ENCODE measurements at places on chromosomes 5 and 9. TPM values are rescaled to one million over a fixed set of nuclear protein-coding genes. Genes with fewer than 3 reads are reported as not detected.

PTPRD gene
- total RNA-seq: 9.2 TPM

GRCh38 chr5:72847439-72847838 lies 31.0 kb downstream of the TNPO1 start:
- DNase-seq: no peak

GRCh38 chr5:17174965-17175364 lies 42.5 kb upstream of the BASP1 start:
- no peak for DNase-seq

GRCh38 chr9:13082796-13083195 lies 196.7 kb downstream of the MPDZ start:
- DNase-seq: no peak

DNA sequence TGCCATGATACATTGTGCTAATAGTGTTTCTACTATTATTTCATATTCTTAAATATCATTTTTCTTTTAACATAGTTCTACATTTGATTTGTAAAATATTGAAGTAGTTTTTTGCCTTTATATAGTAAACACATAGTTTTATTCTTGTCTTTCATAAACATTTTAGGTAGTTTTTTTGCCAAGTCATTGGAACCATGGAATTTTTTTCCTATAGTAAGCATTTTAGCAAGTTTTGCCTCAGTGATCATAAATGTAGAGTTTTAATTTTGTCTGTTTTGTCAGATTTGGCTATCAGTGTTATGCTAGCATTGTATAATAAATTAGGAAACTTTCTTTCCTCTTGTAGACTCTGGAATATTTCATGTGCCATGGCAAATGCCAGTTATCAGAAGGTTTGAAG lies 137.1 kb upstream of the LPAR1 start:
- DNase-seq: no peak

- no peak for DNase-seq
Measured at GRCh38 chr5:172760136-172760535, 10.9 kb downstream of the DUSP1 start.

DNA sequence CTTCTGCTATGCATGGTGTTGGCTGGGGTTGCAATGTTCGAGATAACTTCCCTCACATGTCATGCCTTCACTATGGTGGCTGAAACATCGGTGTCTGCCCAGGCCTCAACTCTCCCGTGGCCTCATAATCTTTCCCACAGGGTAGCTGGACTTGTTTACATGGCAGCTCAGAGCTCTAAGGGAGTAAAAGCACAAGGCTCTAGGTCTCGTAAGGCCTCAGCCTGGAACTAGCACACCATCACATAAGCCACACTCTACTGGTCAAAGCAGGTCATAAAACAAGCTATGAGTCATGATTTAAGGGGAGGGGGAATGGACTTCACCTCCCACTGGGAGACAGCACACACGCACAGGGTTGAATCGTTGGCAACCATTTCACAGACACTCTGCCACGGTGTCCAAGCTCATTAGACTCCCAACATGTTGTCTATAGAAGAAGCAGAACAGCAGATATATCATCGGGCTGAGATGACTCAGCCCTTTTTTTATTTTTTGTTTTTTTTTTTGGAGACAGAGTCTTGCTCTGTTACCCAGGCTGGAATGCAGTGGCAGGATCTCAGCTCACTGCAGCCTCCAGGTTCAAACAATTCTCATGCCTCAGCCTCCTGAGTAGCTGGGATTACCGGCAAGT lies 66.8 kb upstream of the IL17B start:
- no peak for DNase-seq

DNA sequence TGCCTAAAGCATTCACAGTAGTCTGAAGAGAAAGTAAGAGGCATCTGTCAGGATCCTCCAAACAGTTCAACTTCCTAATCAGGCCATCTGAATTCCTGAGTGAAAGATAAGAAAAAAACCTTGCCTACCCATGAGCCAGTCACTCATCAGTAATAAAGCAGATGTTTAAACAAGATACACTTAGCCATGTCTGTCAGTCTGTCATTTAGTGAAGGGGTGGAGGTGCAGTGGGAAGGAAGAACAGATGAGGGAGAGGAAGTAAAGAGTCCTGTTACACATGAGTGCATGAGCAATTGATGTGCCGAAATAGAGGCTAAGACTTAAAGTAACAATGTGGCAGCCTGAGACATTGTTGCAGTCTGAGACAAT lies 29.9 kb upstream of the DMRTA1 start:
- no peak for DNase-seq

PIP5KL1 gene
- 22.5 TPM for total RNA-seq

PSD2 gene
- not detected for total RNA-seq

- DNase-seq: no peak
Measured at GRCh38 chr5:17241635-17242034, 24.2 kb downstream of the BASP1 start.

FOXD4L6 gene
- total RNA-seq: not detected

DNA sequence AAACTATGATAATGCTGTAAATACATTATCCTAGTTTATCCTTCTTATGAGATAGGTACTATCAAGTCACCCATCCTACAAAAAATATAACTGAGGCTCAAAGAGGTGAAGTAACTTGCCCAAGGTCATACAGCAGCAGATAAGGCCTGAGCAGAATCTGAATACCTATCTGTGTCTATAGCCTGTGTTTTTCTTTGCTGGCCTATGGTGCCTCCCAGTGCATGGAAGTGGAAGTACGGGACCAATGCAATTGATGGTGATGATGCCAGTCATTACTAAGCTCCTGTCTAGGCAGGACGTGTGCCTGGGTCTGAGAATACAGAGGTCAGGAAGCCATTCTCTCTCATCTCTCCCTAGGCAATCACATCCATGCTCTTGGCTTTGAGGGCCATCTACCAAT lies 67.8 kb downstream of the FAT2 start:
- DNase-seq: no peak

DNA sequence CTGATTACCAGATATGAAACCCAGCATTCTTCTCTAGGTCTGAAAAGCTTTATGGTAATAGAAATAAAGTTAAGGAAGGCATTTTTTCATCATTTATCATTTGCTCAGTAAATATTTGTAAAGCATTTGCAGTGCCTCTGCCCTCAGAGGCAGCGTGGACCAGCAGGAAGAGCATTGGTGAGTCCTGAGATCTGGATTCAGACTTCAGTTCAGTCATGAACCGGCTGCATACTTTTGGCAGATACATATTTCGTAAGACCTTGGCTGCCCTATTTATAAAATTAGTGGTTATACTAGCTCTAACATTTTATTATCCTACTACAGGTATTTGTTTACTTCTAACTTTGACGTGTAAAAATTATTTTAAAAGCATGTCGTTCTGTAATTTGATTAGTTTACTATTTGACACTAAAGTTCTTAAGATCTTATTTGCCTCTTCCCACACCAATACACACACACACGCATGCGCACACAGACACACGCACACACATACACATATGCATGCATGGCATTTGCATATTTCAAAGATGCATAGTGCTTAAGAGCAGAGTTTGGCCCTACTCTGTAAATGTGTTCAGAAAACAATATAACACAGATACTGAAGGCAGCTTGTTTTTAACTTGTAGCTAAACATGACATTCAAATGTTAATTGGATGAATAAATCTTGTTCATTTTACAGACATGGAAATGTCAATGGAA lies 101.9 kb downstream of the RPS23 start:
- no peak for DNase-seq

S100Z gene
- total RNA-seq: not detected

HINT1 gene
- 158 TPM for total RNA-seq

GRCh38 chr5:14277385-14278320 lies 134.5 kb downstream of the TRIO start:
- no peak for DNase-seq

Measured in upper lobe of left lung (tissue), 6 donors.